ENCODE measurements at places on chromosomes 7 and 10.

DNA sequence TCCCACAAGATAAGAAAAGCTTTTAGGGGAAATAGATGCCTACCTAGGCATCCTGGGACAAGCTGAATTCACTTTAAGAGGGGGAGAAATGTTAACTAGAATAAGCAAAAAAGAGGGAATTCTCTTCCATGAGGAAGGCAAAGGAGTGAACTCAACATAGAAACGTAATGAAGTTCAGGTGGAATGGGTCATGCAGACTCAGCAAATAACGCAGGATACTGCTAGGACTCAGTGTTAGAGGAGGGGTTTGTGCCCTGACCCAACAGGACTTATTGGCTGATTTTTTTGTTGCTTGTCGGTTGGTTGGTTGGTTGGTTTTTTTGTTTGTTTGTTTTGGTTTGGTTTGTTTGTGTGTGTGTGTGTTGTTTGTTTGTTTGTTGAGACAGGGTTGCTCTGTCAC is 9.3 kb downstream of the OR2A14 start:
- DNase-seq: no peak

- DNase-seq: no peak
Observed at GRCh38 chr7:149866779-149867447, 6.9 kb upstream of the ATP6V0E2 start.

DNA sequence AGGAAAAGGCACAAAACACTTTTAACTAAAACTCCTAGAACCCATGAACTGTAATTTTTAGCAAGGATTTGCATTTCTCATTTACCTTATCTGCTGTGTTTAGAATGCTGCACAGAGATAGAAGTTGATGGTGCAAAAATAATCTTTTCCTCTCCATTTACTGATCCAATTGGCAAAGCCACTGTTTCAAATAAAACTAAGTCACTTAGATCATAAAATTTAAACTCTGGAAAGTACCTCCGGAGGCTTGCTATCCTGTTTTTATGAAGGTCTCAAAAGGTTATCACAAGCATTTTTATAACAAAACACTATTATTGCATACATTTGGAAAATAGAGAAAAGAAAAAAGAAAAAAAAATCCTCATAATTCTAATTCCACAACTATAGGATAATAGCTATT is 7.6 kb downstream of the CPA2 start:
- no peak for DNase-seq

- DNase-seq: no peak
Observed at GRCh38 chr10:86229376-86229775, 137.2 kb downstream of the GRID1 start.

- DNase-seq: no peak
Observed at GRCh38 chr7:96676919-96677318, 32.7 kb downstream of the SEM1 start.

DNA sequence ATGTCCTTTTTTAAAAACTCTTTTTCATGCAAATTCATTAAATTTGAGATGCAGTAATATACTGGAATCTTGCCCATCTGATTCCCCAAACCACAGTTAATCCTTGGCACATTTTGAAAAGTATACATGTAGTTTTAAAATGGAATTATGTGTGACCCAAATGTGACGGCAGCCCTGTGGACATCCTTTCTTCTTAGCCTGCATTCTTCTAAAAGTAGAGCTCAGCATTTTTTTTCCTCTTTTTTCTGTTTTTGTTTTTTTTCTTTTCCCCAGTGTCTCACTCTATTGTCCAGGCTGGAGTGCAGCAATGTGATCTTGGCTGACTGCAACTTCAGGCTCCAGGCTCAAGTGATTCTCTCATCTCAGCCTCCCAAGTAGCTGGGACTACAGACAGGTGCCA is 338.9 kb downstream of the GALNT17 start:
- no peak for DNase-seq

GRCh38 chr10:6593241-6593671 is 13.2 kb upstream of the PRKCQ start:
- DNase-seq: no peak

DNA sequence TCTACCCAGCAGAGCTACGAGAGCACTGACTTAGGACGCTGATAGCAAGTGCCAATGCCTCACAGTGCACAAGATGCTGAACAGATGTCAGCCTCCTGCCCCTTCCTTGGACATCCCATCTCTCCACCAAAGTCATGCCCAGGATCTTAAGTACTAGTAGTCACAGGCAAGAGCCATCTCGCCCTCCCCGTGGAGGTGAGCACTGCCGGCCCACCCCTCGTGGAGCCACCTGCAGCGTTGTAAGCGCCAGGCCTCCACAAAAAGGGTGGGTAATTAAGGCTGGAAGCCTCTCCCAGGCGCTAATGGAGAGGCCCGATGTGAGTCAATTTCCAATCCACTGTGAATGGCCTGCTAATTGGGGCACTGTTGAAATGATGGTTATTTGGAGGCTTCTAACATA is 156.2 kb downstream of the GRID1 start:
- no peak for DNase-seq

Data from activated T-cell treated with anti-CD3 and anti-CD28 coated beads for 1 hour (primary cell).